IMR-90 (cell line): ENCODE measurements at places on chromosomes 1 and 21. TPM values are rescaled to one million over a fixed set of nuclear protein-coding genes. Genes with fewer than 3 reads are reported as not detected.

Gene ISG20L2
- 13.6 and 17.0 TPM in 2 replicates for total RNA-seq

Gene PRELP
- total RNA-seq = under 0.01 TPM in 1 of 2 replicates, not detected in the other

Gene KISS1
- total RNA-seq = 7.2 and 11.7 TPM in 2 replicates

Gene ADGRL2
- total RNA-seq = 36.9 and 42.7 TPM in 2 replicates

Gene FABP3
- total RNA-seq = 4.8 and 5.6 TPM in 2 replicates

Gene S100A5
- total RNA-seq = 0.56 TPM in 1 of 2 replicates, not detected in the other

Gene EXTL1
- total RNA-seq = 0.56 and 0.90 TPM in 2 replicates

Gene RNU1-2
- total RNA-seq = under 0.01 TPM in 2 replicates

Gene CCSAP
- 3.8 and 9.7 TPM in 2 replicates for total RNA-seq

Gene CELA2A
- total RNA-seq = not detected in 2 replicates

Gene ADORA1
- total RNA-seq = under 0.01 and 0.36 TPM in 2 replicates

Gene RCSD1
- total RNA-seq = not detected in 2 replicates

Gene DIO1
- total RNA-seq = not detected in 2 replicates

Gene ZFP69B
- 6.8 and 8.1 TPM in 2 replicates for total RNA-seq

Gene FMO3
- under 0.01 TPM in 1 of 2 replicates, not detected in the other for total RNA-seq

Gene THEM4
- total RNA-seq = 7.3 and 8.3 TPM in 2 replicates

Gene VCAM1
- 19.7 and 21.1 TPM in 2 replicates for total RNA-seq

Gene LAD1
- under 0.01 TPM in 1 of 2 replicates, not detected in the other for total RNA-seq

Gene CD101
- not detected in 2 replicates for total RNA-seq

Gene KIF26B
- total RNA-seq = 0.54 and 0.83 TPM in 2 replicates

Gene LCE2B
- not detected in 2 replicates for total RNA-seq
